ENCODE measurements at places on chromosomes 1 and 21.
A peak's percentile ranks its signal among the peaks of the same experiment; 100 is the strongest.

DNA sequence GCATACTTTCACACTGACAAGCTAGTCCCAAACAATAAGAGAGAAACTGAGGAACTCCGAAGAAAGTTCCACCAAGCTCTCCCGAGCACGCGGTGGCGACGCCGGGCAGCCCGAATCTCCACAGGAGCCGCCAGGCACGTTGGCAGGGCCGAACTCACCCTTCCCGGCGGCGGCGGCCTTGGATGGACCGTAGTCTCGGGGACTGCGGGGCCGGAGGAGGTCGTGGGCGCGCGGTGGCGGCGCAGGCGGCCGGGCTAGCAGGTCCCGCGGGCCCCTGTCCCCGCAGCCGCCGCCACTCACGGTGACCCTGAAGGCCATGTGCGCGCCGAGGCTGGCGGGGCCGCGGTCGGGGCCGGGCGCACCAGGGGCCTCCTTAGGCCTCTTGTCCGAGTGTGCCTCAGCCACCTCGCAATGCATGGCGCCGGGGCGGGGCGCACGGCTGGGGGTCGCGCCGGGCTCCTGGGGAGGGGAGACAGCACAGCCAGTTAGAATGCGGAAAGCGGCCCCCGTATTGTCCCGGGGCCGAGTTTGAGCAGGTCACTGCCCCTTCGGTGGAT, 1.2 kb downstream of the GLIS1 start:
- no peak for DNase-seq

- DNase-seq = no peak
Measured at GRCh38 chr1:23210351-23210785, 6.9 kb downstream of the HTR1D start.

DNA sequence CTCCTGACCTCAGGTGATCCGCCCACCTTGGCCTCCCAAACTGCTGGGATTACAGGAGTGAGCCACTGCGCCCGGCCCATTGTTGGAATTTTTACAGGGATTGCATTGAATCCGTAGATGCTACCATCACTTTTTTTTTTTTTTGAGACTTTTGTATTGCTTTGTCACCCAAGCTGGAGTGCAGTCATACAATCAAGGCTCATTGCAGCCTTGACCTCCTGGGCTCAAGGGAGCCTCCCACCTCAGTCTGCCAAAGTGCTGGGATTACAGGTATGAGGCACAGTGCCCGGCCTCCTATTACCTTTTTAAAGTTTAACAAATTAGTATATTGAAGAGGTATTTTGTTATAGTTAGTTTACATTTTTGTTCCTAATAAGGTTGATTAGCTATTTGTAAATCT, 62.2 kb upstream of the SLC45A1 start:
- no peak for DNase-seq

GRCh38 chr1:162366671-162367070, 10.0 kb downstream of the SPATA46 start:
- no peak for DNase-seq

- DNase-seq = no peak
Measured at GRCh38 chr1:29907596-29907995, 671.3 kb downstream of the PTPRU start.

GRCh38 chr21:39686646-39687468, 58.1 kb upstream of the IGSF5 start:
- no peak for DNase-seq

DNA sequence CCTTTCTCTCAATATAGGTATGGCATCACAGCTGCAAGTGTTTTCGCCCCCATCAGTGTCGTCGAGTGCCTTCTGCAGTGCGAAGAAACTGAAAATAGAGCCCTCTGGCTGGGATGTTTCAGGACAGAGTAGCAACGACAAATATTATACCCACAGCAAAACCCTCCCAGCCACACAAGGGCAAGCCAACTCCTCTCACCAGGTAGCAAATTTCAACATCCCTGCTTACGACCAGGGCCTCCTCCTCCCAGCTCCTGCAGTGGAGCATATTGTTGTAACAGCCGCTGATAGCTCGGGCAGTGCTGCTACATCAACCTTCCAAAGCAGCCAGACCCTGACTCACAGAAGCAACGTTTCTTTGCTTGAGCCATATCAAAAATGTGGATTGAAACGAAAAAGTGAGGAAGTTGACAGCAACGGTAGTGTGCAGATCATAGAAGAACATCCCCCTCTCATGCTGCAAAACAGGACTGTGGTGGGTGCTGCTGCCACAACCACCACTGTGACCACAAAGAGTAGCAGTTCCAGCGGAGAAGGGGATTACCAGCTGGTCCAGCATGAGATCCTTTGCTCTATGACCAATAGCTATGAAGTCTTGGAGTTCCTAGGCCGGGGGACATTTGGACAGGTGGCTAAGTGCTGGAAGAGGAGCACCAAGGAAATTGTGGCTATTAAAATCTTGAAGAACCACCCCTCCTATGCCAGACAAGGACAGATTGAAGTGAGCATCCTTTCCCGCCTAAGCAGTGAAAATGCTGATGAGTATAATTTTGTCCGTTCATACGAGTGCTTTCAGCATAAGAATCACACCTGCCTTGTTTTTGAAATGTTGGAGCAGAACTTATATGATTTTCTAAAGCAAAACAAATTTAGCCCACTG, 11.5 kb downstream of the HIPK1 start:
- peak; percentile 40 for DNase-seq

GRCh38 chr1:213138391-213138790, 87.3 kb downstream of the RPS6KC1 start:
- no peak for DNase-seq

GRCh38 chr1:156111355-156111962, 3.1 kb upstream of the LMNA start:
- no peak for DNase-seq

DNA sequence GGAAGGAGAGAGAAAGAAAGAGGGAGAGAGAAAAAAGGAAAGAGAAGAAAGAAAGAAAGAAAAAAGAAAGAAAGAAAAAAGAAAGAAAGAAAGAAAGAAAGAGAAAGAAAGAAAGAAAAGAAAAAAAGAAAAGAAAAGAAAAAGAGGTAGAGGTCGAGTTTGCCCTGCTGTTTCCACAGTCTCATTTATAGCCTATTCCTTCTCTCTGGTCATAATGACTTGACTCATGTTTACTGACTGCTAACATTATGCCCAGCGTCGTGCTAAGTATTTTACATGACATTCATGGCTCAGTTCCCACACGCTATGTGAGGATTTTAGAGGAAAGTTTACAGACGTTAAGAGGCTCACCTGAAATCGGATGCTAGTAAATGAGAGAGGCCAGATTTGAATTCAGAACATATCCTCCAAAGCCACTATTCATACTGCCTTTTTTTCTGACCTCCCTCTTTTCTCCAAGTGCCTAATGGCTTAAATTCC, 263.0 kb downstream of the TNR start:
- no peak for DNase-seq

DNA sequence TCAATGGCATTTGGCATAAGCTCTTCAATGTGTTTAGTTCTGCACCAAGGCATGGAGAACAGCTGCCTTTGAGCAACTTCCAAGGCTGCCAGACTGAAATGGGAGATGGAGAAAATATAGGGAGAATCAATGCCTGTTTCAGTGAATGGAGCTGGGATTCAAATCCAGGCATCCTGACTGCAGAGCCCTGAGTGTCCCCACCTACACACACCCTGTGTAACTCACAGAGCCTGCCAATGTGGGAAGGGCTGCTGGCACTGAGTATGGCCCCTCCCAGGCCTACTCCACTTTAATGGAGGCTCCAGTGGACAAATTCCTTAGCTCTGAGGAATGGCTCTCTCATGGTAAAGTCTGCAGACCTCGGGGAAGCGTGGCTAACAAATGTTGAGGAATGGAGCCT, 145.6 kb upstream of the TNR start:
- no peak for DNase-seq

- DNase-seq = no peak
Measured at GRCh38 chr1:33758698-33759097, 105.2 kb upstream of the HMGB4 start.

DNA sequence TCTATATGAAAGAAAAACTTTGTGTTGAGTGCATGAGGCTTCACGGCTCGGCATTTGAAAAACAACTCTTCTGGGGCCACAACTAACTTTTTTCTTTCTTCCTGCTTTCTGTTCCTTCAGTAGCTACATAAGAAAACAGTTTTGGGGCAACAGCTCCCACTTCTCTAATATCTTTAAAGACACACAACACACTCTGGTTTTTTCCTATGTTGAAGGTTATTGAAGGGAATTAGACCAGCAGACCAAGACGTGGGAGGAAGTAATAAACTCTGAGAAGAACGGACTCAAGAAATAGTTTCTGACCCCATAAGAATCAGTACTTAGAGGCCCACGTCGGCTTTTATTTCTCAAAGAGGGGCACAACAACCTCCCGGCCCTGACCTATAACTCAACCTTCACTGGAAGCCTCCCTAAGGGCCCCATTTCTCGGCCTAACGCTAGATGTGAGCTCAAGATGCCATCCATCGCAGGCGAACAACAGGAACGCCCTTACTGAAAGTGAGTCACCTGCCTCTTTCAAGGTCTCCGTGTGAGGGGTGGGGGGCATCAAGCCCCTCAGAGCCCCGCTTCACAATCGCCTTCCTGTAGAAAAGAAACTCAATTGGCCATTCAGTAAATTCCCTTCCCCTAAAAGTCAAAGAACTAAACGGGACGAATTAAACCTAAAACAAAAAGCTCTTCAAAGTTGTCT, 844 bp downstream of the ZMYM6 start:
- peak; percentile 33 for DNase-seq

DNA sequence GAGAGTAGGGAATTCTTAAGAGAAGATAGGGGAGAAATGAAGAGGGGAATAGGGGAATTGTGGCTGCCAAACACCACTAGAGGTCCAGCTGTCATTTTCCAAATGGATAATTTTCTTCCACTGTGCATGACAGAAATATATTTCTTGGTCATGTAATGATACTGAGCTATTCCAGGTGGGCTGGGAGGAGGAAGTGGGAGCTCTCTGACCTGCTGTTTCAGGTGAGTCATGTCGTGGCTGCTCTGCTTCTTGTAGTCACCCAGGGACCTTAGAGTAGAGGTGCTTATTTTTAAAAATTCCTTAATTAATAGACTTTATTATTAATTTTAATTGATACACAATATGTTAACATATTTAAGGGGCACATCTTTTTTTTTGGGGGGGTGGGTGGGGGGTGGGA, 11.9 kb downstream of the PDE4B start:
- no peak for DNase-seq

- DNase-seq = no peak
Measured at GRCh38 chr1:41420860-41421259, 59.6 kb downstream of the FOXO6 start.

GRCh38 chr21:41632748-41633475, 125.0 kb upstream of the TMPRSS2 start:
- no peak for DNase-seq

- peak; percentile 23 for DNase-seq
Measured at GRCh38 chr1:109161858-109162606, 48.1 kb downstream of the ELAPOR1 start.

GRCh38 chr1:203686091-203686632, 59.5 kb downstream of the ATP2B4 start:
- no peak for DNase-seq

DNA sequence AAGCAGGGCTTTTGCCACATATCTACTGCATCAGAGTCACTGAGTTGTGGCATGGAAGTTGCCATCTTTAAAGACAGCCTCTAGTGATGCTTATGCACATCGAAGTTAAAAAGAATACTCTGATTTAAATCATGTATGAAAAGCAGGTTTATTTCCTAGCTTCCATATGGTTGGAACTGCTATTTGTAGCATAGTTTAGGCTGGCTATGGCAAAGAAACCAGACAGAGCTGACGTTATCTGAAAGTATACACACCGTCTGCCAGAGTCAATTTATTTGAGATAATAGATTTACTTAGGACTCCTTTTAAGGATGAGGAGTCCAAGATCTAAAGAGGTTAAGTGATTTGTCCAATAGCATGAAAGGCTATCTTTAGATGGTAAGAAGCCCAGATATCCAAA, 536.9 kb upstream of the ADGRL4 start:
- DNase-seq = no peak

DNA sequence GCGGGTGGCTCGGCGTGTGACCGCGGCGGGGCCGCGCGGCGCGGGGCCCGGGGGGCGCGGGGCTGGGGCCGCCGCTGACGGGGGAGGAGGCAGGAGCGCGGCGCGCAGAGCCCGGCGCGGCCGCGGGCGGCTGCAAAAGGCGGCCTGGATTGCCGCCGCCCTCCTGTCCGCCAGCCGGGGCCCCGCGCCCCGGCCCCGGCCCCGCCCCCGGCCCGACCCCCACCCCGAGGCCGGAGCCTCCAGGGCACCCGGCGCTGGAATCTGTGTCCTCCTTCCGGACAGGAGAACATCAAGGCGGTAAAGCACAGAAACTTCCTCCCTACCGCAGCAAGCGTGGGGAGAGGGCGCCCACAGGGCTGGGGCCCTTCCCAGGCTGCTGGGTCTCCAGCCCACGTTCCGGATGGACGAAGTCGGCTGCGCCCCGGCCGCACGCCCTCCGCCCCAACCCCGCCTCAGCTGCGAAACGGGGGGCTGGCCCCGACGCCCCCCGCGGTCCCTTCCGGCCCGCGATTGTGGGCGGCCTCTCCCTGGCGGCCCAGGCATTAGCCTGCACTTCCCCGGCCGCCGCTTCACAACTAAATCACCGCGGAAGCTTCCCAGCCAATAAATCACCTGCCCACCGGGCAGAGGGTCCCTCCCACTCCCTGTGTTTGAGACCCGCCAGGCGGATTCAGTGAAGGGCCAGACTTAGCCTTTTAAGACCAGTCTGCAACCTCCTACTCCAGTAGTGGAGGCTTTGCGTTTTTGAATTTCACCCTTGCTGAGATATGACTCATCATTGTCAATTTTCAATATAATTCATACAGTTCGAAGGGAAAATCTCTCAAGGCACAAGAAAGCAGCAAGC, 106.0 kb downstream of the SLC45A1 start:
- peak; percentile 63 for DNase-seq

DNA sequence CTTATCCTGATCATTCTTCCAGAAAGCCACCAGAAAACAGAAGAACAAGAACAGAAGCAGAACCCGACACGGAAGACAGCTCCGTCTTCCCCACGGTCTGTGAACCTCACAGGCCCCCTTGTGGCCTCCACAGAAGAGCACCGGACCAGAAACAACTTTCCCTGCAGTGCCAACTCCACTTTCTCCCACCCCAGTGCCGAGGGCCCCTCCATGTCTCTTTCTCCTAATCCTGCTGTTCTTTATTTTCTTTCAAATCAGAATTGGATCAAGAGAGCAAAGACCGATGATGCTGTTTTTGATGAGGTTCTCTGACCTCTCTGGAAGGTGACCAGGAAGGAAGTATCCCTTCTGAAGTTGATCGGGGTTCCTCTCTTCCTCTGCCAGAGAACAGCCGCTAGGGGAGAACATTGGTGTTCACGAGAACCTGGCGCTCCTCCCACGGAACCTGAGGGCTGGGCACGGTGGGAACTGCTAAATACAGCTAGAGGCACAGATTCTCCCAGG, 58.9 kb upstream of the CTTNBP2NL start:
- peak; percentile 12 for DNase-seq

All from activated T-cell treated with anti-CD3 and anti-CD28 coated beads for 48 hours (primary cell).